DMS 273 treated with DMSO at 0.1 percent for 48 hours (cell line): ENCODE measurements at places on chromosomes 1 and 21.

- peak; percentile 34 for DNase-seq
Observed at GRCh38 chr1:153572569-153573015, 6.9 kb upstream of the S100A2 start.

- DNase-seq: no peak
Observed at GRCh38 chr1:18116777-18117176, 9.2 kb downstream of the IGSF21 start.

- no peak for DNase-seq
Observed at GRCh38 chr1:2314273-2314802, 77.0 kb downstream of the MORN1 start.

DNA sequence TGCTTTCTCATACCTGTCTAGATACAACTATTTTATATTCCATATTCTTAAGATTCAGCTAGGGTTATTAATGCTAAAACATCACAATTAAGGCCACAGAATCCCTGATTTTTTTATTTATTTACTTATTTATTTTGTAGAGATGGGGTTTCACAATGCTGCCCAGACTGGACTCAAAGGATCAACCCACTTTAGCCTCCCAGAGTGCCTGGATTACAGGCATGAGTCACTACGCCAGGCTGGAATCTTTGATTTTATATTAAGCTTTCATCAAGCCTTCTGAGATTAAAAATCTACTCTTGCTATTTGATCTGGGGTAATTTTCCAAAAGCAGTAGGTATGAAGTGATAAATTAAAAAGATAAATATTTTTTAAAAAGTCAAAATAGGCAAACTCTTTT, 38.9 kb downstream of the MCOLN2 start:
- no peak for DNase-seq

DNA sequence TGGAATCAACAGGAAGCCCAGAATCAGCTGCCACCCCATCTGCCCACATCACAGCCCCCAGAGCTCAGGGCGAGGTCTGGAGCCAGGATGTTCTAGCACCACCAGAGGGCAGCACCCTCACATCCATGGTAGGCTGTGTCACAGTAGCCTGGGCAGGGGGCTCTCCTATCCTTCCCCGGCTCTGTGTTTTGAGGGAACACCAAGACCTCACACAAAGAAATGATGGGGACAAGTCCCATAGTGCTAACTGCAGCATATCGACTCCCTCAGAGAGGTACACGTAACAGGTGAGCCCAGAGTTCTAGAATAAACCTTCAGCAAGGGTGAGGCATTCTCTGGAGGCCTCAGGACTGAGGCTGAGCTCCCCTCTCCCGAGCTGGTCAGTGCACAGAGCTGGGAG, 2.3 kb upstream of the KCNC4 start:
- peak; percentile 16 for DNase-seq

- DNase-seq: no peak
Observed at GRCh38 chr1:225851805-225852204, 30.4 kb downstream of the TMEM63A start.

DNA sequence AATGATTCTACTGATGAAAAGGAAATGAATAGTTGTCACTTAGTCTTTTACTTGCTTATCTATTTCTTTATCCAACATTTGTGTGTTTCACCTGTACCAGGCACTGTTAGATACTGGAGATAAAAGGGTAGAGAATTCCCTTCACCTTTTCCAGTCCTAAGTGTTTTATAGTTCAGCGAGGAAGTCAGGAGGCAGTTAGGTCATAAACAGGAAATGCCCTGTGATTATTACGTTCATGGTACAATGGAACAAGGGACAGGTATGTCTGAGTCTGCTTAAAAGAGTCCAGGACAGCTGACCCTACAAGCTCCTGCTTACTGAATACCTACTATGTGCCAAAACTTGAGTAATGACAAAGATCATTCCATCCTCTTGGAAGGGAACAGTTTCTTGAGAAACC, 77.8 kb downstream of the TNR start:
- no peak for DNase-seq

- no peak for DNase-seq
Observed at GRCh38 chr1:102120910-102121309, 124.2 kb upstream of the OLFM3 start.

- no peak for DNase-seq
Observed at GRCh38 chr1:14732728-14733047, 134.2 kb downstream of the KAZN start.

DNA sequence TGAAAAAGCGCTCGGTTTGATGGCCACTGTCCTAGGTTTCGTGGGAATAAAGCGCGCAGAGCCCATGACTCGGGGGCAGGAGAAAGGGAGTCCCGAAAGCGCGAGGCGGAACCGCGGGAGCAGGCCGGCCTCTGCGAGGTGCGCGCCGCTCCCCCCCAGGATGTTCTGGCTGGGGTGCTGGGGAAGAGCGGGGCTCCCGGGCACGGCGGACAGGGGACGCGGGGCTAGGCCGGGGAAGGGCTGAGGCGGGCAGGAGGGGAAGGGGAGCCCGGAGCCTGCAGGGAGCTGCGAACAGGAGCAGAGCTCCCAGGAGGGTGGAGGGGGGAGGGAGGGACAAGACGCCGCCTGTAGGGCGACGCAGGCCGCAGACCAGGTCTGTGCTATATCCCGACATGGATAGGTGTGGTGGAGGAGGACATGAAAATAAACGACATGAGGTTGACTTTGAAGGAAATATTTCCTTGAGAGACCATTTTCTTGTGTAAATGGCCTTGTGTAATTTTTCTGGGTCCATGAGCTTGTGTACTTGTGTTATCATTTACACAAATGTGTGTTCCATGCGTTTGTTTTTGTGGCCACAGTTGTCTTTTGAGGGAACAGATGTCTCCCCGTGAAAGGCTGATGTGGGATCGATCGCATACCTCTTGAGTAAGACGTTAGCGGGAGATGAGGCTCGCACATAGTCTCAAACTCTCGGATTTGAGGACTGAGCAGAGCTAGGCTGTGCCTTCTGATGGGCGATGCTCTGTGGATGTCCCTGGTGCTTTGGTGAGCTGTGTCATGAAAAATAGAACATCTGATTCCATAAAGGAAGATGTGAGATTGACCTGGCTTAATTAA, 1.3 kb downstream of the PCNT start:
- DNase-seq: no peak

- DNase-seq: no peak
Observed at GRCh38 chr1:186518395-186518794, 57.5 kb upstream of the PDC start.

- DNase-seq: no peak
Observed at GRCh38 chr1:164748253-164748899, 189.4 kb downstream of the PBX1 start.

DNA sequence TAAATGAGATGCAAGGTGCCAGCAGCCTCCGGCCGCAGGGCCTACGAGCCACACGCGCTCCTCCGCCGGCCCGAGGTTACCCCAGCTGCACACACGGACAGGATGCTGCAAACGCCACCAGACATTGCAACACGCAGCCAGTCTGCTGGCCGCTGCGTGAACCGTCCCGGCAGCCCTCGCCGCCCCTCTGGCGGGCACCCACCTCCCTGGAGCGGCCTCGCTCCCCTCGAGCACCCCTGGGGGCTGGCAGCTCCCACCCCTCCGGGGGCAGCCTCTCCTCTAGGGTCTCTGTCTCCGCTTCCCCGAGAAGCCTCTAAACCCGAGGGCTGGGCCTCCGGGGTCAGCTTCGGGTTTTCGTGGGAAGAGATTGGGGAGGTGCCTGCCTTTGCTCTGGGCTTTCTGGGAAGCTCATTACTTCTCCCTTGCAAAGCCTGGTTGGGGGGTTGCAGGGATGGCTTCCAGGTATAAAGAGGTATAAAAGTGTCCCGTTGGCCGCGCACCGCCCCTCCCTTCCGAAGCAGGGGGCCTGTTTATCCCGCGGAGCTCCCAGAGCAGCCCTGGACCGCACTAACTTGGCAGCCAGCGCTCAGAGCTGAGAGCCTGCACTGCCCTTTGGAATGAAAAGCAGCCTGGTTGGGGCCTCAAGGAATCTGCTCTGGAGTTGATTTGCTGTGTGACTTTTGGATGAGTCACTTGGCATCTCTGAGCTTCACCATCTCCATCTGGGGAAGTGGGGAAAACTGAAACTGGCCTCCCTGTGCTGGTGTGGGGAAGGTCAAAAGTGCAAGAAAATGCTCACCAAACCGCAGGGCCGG, 21.8 kb downstream of the DHRS3 start:
- DNase-seq: no peak

DNA sequence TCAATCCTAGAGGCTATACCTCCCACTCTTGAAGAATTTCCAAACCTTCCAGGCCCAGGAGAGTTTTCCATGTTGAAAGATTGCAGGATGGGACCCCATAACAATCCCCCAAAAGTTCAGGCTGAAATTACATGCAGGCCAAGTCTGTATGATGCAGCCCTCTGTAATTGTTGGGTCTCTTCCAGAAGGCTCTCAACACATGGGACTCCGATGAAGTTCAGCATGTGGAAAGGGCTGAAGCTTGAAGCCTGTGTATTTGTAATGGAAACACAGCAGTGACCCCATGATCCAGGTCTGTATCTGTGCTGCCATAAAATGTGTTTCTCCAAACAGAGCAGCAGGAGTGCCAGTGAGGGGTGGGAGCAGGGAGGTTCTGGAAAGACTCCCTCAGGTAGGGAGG, 202.5 kb upstream of the LYPLAL1 start:
- DNase-seq: no peak

DNA sequence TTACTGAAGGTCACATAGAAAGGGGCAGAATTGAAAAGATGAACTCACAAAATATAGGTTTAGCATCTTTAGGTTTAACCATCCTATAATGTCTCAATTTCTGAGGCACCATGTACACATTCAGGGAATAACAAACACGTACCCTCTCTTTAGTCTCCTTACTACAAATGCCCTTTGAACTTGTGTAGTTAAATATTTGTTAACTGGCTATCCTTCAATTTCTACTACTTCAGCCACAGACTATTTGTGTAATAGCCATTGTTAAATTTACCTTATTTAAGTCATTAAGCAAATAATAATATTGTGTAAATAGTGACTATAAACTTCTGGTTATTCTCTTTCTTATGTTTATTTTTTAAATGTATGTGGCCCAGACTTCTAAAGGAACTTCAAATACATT, 600.5 kb downstream of the KCNT2 start:
- DNase-seq: no peak

GRCh38 chr1:59432531-59433439, 135.9 kb downstream of the FGGY start:
- no peak for DNase-seq

DNA sequence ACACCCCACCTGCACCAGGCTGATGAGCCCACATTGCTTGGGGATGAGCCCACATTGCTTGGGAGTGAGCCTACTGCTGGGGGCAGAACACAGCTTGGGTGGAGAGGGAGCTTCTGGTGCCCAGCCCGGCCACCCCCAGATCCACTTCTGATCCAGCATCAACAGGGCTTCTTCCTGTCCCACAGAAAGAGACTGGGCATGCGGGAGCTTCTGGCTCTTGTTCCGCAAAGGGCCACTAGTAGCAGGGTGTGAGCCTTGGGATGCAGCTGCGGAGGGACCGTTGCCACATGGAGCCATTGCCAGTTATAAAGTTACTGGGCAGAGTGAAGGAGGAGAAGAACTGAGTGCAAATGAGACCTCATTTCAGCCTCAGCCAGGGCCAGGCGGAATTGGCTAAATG, 36.3 kb downstream of the PKP1 start:
- DNase-seq: no peak

DNA sequence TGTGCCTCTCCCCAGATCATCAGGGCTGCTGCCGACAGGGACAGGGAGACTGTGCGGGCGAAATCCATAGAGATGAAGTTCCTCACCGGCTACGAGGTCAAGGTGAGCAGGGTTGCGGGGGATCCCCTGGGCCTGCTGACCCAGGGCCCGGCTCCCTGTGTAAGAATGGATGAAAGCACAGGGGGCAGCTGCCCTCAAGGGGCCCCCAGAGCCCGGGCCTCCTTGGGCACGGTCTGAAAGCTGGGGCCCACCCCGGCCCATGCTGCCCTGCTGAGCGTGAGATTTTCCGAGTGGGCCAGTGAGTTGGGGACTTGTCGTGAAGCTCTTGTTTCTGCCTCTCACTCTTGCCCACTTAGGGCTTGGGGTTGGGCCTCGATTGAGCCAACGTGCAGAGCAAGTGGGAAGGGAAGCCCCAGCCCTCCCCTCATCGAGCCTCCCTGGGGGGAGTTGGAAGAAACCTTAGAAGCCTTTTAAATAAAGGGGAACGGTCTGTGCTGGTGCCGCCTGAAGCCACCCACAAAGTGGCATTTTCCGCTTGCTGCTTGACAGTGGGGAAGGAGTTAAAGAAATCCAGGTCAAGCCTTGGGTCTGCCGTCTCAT, 45.2 kb downstream of the COQ8A start:
- no peak for DNase-seq

DNA sequence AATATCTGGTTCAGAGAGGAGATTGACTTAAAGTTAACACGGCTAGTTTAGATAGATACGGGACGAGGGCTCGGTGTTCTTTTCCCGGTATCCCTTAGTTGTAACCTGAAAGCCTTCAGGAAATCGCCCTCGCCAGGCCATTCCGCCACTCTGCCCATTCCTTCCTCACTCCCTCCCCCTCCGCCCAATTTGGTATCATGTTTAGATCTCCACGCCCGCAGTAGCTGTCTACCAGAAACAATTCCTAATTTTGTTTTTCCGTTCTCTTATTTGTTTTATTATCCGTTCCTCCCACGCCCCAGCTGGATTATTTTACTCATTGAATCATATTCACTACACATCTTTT, 685 bp upstream of the VAMP4 start:
- peak; percentile 72 for DNase-seq

GRCh38 chr1:117674521-117675400, 68.9 kb downstream of the TENT5C start:
- no peak for DNase-seq

DNA sequence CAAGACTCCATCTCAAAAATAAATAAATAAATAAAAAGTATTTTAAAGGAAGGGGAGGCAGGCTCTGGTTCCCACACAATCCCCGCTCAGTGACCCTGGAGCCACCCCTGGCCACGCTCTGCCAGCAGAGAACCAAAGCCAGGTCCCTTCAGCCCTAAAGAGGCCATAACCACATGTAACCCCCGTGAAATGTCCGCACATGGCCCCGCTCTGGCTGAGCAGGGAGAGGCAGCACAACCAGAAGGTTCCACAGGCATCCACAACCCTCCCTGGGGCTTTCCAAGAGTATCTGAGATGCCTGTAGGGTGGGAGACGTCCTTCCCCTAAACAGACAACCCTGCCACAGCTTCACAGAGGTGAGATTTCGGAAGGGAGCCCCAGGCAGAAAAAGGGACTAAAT, 1.4 kb upstream of the ARF1 start:
- no peak for DNase-seq

DNA sequence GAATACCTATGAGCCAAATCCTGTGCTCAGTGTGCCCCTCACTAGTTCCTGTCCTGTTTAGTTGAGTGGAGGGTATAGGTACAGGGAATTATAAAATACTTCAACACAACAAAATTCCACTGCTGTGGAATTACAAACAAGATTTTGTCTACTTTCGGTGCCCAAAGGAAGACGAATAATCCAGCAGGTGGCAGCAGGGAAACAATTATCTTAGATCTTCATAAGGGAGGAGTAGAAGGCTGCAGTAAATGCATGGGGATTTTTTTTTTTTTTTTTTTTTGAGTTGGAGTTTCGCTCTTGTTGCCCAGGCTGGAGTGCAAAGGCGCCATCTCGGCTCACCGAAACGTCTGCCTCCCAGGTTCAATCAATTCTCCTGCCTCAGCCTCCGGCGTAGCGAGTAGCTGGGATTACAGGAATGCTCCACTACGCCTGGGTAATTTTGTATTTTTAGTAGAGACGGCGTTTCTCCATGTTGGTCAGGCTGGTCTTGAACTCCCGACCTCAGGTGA, 2.0 kb upstream of the PIP5K1A start:
- DNase-seq: peak; percentile 100
